ENCODE measurements at places on chromosomes 7 and 10.

GRCh38 chr10:110190170-110190569, 17.2 kb upstream of the MXI1 start:
- DNase-seq: no peak

DNA sequence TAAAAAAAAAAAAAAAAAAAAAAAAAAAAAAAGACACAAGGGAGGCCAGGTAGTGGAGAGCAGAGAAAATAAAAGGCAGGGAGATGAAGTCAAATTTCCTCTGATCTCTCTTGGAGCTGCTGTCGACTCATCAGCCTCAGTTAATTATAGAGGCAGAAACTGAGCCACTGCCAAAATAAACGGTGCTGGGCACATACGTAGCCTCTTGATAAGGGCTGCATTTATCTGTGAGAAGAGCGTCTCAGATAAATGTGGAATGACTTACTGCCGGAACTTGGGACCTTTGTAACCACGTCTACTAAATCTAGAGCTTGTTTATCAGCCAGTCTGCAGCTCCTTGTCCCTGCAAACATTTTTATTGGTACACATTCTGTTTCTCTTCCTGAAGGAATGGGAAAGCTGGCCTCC, 162.3 kb downstream of the BAMBI start:
- peak; percentile 37 for DNase-seq

- no peak for DNase-seq
Observed at GRCh38 chr10:120606051-120606764, 149.2 kb downstream of the PLPP4 start.

DNA sequence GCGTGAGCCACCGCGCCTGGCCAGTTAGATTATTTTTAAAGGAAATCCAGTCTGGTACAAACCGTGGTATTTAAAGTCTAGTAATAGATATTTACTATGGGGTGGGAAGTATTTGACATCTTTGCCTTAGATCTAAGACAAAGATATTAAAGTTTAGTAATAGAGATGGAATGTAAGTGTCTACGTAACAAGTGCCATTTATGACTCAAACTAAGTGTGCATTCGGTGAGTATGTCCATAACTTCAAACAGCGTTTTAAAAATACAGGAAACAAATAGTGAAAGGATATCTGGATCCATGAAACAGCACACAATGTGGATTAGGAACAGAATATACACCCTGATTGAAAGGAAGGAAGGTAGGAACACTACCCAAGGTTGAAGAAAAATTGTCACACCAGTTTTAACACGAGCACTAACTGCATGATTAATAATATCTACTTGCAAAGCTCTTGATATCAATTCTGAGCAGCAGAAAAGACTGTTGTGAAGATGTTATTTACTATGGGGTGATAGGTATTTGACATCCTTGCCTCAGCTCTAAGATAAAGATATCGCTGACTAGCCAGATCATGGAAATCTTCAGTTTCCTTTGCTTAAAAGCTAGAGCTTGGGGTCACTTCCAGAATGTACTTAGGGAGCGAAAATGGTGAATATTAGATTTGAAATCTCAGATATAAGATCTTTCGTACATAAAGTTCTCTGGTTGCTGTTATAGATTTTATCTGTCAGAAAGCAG, 48.7 kb downstream of the EPC1 start:
- DNase-seq: no peak

DNA sequence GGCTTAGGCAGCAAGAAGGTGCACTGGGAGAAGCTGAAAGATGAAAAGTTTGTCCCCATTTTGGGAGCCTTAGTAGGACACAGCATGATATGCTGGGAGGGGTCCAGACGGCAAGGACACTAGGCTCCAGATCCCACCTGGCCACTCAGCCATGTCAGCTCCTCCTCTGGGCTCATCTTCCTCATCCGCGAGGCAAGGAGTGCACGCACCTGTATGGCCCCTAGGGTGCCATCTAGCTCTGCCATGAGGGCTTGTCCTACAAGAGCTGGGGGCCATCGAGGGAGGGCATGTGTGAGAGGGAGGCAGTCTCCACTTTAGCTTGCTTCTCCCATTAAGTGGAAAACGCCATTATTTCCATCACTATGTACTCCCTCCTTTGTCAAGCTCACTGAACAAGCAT, 136.2 kb upstream of the ADAM12 start:
- no peak for DNase-seq

DNA sequence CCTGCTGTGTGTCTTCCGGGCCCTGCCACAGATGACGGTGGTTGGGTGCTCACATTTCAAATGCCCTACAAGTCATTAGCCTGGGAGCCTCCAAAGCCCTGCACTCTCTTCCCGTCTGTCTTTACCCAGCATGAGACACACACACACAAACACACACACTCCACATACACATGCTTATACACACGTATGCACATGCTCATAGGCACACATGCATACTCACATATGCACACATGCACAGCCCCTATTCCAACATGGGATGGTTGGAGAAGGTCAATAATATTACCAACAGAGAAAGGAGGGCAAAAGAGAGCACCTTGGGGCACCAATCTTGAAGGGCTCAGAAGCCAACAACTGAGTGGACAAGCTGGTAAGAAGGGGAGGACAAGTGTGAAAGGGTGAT, 19.0 kb downstream of the SUN3 start:
- DNase-seq: no peak

GRCh38 chr10:24493165-24493564, 230.5 kb downstream of the ARHGAP21 start:
- DNase-seq: no peak

- DNase-seq: peak; percentile 46
Observed at GRCh38 chr7:121420976-121421375, 24.9 kb upstream of the FAM3C start.

GRCh38 chr10:133393401-133394063, 425 bp upstream of the MTG1 start:
- DNase-seq: no peak

GRCh38 chr7:42493436-42494198, 256.6 kb upstream of the GLI3 start:
- peak; percentile 40 for DNase-seq

GRCh38 chr10:90665905-90666662, 191.8 kb downstream of the HTR7 start:
- no peak for DNase-seq

DNA sequence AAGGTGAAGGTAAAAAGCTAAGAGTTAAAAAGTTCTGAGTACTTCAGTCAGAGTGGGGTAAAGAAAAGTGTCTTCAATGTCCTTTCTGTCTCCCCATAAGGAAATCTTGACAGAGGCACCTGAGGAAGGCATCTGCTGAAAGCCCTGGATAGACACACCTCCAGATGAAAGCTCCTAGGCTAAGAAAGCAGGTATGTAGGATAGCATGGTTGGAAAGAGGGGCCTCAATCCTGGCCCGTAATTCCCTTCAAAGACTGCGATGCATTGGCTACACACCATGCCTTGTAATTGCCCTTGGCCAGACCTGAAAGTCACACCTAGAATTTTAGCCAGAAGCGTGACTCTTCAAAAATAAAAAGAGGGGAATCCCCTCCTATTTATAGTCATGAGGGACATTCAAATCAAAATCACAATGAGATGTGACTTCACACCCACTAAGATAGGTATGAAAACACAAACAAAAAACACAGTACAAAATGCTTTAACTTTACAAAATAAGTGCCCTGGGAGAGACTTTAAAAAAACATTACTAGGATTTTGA, 809.7 kb downstream of the IPMK start:
- no peak for DNase-seq

- DNase-seq: no peak
Observed at GRCh38 chr10:124117511-124117785, 24.1 kb upstream of the CHST15 start.

GRCh38 chr7:153496257-153496656, 555.9 kb upstream of the DPP6 start:
- DNase-seq: peak; percentile 29

GRCh38 chr10:50367732-50368131, 116.4 kb upstream of the ASAH2 start:
- no peak for DNase-seq

- no peak for DNase-seq
Observed at GRCh38 chr7:26858241-26858715, 6.1 kb downstream of the SKAP2 start.

- DNase-seq: peak; percentile 22
Observed at GRCh38 chr10:133457100-133457841, 3.5 kb downstream of the SCART1 start.

- DNase-seq: no peak
Observed at GRCh38 chr7:114879554-114879953, 42.3 kb upstream of the MDFIC start.

DNA sequence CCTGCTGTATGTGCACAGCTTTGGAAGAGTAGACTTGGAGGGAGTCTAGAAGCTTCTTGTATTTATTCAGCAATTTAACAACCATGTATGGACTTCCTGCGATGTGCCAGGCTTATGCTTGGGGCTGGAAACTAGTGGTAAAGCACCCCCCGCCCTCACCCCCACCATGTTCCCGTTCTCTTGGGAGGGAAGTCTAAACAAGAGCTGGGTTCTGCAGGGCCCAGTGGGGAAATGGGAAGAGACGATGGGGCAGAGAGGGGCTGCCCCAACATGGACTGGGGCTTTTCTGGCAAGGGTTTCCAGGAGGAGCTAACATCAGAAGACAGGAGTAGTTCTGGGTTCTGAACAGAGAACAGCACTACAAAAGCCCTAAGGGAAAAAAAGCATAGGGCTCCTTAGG, 8.0 kb downstream of the RASSF4 start:
- no peak for DNase-seq

DNA sequence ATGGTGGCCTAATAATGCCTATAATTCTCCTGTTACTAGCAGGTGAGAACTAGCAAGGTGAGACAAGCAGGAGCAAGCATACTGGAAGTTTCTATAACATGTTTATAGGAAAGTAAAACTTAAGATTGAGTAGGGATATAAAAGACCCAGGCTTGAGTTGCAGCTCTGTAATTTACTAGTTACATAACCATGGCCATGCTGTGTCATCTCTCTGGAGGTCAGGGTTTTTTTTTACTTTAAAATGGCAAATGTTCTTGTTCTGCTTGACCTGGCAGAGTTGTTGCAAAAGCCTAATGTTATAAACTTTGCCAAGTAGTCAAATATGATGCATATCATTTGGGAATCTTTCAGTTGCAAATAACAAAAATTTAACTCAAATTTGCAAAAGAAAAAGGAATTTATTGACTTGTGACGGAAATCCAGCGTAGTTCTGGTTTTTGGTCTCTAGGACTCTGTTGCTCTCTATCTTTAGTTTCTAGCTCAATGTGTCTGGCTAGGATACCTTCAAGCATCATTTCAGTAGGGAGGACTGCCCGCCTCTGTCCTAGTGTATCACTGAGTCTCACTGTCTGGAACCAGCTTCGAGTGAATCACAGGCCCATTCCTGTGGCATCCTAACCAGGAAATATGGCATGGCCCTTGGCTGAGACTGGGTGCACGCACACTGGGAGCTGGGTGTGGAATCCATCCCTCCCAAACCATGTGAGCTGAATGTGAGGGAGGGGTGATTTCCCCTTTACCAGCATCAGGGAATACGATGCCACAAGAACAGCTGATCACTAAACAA, 67.9 kb downstream of the ADAM22 start:
- DNase-seq: no peak

GRCh38 chr10:93746844-93747284, 10.9 kb upstream of the LGI1 start:
- peak; percentile 79 for DNase-seq

- DNase-seq: no peak
Observed at GRCh38 chr7:119964788-119965542, 308.0 kb upstream of the KCND2 start.

DNA sequence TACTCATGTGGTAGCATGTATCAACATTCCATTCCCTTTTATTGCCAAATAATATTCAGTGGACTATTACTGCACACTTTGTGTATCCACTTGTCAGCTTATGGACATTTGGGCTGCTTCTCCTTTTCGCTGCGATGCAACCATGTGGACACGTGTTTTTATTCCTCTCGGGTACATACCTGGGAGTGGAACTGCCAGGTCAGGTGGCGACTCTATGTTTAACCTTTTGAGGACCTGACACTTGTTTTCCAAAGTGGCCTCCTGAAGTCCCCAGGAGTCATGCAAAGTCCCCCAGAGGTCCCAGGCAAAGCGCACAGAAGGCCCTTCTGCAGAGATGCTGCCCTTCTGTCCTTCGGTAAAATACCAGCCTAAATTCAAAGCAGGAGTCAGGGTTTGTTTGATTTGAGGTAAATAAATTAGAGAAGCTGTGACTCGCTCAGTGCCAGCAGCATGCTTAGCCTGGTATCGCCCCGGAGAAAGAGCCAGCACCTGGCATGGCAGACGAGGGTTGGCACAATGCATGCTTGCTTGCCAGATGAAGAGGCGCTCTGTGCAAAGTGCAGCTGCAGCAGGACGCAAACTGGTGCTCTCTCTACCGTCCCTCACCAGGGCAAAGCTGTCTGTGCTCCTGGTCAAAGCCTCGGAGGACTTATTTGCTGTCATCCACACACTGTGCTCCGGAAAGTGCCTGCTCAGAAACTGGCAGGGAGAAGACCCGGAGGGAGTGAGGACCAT, 37.8 kb downstream of the HIPK2 start:
- peak; percentile 35 for DNase-seq

DNA sequence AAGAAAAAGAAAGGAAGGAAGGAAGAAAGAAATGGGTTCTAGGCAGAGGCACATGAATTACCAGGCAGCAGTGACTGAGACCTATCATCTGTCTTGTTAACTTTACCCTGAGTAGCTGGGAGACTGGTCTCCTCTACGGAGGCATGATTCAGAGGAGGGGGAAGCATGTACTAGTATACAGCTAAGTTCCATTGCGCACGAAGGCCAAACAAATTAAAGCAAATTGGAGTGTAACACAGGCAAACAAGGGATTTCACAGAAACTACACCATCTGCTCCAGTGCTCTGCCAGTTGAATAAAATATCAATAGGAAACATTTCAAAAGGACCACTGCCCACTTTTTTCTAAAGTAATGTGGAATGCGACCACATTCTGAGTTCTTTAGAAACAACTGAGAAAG, 65.9 kb upstream of the RSU1 start:
- DNase-seq: no peak

GRCh38 chr7:130953196-130953595, 219.2 kb upstream of the KLF14 start:
- DNase-seq: no peak

DNA sequence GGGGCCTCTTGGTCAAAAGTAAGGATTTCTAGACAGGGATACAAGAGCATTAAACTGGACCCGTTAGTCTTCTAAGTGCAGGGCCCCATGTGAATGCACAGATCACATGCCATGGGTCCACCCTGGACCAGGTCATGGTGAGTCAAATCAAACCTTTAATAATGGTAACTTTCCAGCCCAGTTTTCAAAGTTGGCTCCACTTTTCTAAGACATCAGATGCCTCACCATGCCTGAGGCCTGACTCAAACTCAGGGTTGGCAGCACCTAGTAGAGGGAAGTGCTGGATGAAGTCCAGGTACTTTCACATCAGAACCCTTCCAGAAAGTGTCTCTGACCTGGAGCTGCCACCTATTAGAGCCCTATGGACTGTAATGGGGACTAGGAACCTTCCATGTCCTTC, 9.7 kb upstream of the SMIM30 start:
- DNase-seq: no peak
